ENCODE measurements at places on chromosomes 7 and 10.

DNA sequence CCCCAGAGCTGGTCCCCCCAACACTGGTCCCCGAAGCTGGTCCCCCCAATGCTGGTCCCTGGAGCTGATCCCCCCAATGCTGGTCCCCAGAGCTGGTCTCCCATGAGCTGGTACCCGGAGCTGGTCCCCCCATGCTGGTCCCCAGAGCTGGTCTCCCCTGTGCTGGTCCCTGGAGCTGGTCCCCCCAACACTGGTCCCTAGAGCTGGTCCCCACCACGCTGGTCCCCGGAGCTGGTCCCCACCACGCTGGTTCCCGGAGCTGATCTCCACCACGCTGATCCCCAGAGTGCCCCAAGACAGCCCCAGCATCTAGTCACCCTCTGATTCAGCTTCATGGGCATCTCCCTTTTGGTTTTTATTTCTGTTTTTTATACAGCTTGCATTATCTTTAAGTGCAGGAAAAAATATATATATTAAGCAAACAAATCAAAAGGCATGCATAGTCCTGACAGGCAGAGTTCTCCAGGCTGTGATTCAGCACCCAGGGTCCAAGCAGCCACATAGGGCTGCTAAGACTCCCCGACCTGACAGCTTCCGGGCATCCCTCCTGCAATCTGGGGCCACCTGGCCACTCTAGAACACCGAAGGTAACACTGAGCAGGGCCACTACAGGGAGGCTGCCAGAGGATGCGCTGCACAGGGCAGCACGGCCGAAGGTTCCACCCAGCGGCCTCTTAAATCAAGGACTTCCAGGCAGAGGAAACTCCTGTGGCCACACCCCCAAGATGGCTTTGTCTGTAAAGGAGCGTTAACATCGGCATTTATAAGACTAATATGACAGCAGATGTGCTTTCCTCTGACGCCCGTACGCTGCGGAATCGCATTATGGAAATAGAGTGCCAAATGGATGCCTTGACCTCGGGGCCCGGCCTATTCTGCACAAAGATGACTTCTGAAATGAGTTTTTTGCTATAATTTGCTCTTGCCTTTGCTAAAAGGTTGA is 215.0 kb downstream of the PTPRN2 start:
- DNase-seq: no peak

- no peak for DNase-seq
These were observed 189.6 kb downstream of the DNAJC1 start for GRCh38 chr10:21813946-21814345.

DNA sequence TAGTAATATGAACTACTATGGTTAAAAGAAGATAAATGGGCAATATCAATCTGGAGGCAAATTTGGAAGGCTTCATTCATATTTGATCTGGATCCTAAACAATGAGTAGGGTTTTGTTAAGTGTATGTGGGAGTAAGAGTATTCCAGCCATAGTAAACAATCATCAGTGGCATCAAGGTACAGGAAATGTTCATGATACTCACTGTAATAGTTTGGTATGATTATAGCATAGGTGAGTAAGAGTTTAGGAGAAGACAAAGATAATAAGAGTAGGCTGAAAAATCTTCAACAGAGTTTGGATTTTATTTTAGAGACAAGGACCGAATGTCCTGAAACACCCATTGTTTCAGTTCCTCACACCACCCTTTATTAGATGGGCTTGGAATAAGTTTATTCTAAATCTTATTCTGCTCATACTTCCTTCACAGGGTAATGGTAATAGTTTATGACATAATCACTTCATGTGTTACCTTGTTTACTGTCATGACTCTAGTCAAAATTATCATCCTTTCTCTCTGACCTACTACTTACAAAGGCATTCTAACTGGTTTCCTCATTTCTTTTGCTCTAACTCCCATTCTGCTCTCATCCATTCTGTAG is 38.9 kb downstream of the BRAF start:
- DNase-seq: no peak

- no peak for DNase-seq
These were observed 87.4 kb downstream of the APBB1IP start for GRCh38 chr10:26525586-26525985.

GRCh38 chr7:113431406-113431805 is 313.1 kb upstream of the SMIM30 start:
- DNase-seq: no peak

- no peak for DNase-seq
These were observed 29.0 kb downstream of the ATOH7 start for GRCh38 chr10:68202960-68203353.

- no peak for DNase-seq
These were observed 110.8 kb downstream of the HIBADH start for GRCh38 chr7:27551803-27552400.

DNA sequence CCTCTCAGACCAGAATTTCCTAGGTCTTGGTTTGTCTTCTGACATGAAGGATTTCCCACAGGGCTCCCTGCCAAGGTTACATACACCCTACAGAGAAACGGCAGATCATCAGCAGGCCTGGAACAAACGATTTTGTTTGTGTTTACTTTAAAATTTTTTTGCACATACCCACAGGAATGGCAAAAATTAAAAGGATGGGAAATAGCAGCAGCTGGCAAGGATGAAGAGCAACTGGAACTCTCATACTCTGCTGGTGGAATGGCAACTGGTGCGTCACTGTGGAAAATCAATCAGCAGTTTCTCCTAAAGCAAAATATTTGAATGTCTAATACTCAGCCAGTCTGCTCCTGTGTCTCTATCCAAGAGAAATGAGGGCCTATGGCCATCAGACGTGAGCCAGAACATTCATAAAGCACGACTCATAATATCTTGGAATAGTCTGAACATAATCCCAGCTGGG is 6.5 kb downstream of the BAIAP2L1 start:
- DNase-seq: no peak

GRCh38 chr10:121355161-121355560 is 243.1 kb downstream of the FGFR2 start:
- DNase-seq: no peak

GRCh38 chr10:127882801-127883459 is 9.8 kb downstream of the CLRN3 start:
- no peak for DNase-seq

GRCh38 chr7:158343526-158343925 is 244.1 kb downstream of the PTPRN2 start:
- DNase-seq: no peak

GRCh38 chr10:91875779-91876178 is 33.5 kb downstream of the FGFBP3 start:
- DNase-seq: no peak

GRCh38 chr7:129401228-129401966 is 32.8 kb upstream of the STRIP2 start:
- no peak for DNase-seq

DNA sequence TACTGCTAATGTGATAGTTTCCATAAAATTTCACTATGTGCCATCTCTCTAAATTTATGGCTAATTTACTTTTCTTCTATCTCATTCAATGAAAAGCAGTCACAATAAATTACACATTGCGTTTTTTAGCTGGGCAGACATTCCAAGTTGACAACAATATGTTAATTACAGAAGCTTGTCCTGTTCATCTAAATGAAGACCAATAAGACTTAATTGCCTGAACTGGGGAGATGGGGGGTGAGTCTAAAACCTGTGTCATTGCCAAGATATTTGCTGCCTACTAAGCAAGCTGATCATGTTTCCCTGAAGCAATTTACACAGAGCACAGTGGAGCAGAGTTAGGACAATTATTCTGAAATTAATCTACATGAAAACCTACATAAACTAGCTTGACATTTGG is 89.3 kb upstream of the ADRB1 start:
- no peak for DNase-seq

DNA sequence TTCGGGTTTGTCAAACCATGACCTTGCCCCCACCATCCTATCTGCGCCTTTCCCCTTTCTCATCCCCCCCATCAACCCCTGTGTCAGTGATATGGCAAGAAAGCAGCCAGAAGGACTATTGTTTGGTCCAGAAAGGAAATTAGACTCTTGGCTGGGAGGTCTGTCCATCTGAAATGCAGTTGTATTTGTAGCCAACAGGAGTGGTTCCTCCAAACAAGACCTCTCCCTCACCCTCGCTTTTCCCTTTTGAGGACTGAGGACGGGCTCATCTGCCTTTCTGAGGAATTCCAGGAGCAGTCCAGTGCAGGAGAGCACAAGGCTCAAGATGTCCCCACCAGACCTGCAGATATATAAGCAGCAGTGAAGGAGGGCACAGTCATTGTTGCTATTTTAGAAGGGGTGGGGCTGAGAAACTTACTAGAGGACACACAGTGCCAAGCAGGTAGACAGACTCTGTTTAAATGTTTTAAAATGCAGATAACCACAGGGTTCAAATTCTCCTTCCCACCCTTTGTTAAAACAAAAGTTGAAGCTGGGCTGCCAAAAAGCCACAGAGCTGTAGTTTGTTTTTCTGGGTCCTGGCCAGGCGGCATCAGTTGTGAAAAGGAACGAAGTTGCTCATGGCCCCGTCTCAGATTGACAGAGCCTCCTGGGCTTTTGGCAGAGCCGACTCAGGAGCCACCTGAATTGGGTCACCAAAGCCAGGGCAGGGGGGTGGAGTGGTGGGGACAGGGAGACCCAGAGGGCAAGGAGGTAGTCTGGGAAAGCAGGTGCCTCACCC is 37.3 kb downstream of the CYP17A1 start:
- peak; percentile 27 for DNase-seq

DNA sequence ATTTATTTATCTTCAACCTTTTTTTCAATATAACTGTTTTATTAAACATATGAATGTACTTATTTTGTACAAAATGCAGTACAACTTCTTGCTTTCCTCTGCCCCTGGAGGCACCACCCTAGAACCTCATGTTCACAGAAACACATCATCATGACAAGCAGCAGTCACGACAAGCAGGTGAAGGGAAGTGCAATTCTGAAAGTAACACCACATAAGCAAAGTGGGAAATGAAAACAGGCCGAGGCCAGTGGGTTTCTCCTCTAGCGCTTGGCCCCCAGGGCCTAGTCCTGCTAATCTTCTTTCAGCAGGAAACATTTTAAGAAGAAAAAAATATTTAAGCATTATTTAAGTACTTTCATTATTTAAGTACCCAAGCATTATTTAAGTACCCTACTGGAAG is 598.1 kb downstream of the SH2D4B start:
- DNase-seq: no peak

GRCh38 chr7:12777257-12777656 is 89.8 kb downstream of the ARL4A start:
- DNase-seq: no peak

DNA sequence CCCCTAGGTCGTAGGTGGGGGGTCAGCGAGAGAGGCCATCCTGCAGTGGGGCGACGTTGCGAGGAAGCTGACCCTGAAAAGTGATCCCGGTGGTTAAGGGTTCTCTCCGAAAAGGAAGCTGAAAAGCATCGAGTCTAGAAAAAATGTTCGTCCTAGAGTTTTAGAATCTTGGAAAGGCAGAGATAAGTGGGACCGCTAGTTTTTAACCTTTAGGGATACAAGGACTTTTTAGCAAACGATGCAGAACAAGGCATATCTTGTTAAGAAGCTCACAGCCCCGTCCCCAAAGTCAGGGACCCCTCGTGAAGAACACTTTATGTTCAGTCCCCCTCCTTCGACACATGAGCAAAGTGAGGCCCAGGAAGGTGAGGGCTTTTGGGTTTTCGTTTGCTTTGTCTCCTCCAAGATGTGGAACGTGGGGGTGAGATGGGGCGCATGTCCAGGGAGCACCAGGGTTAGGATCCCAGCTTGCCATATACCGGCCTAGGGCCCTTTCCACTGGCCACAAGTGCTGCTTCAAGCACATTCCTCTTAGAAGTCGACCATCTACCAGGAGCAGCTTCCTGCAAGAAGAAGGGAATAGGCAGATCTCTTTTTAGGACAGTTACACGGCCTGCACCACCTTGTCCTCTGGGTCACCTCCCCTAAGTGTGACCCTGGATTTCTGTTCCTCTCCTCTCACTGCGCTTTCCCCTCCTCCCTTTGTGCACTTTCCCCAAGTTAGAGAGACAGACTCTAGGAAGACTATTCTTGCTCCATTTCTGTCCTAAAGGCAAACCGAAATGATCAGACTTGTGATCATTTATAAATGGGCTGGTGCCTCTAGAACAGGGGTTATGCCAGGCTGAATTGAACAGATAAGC is 969 bp downstream of the SLC35G1 start:
- DNase-seq: no peak

DNA sequence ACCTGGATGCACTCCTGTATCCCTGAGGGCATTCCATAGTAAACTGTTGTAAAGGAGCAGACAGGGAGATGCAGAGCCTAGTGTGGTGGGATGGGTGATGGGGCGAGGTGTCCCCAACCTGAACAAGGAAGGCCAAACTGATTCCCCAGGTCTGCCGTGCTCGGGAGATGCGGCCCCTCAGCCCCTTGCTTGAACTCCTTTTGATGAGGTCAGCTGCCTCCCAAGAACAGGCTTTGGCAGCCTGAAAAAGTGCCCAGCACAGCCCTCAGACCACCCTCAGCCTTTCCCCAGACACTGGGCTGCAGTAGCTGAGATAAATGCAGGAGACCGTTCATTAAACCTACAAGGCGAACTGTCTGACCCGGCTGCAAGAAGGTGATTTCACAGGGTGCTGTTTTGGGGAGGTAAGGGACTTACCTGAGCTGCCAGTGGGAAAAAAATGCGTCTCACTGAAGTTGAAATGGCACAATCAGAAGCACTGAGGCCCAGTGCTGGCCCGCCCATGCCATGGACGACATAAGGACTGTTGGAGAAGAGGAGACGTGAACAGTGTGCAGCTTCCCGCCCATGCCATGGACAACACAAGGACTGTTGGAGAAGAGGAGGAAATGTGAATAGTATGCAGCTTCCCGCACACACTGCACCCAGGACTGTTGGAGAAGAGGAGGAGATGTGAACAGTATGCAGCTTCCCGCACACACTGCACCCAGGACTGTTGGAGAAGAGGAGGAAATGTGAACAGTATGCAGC is 148.4 kb upstream of the FAM20C start:
- DNase-seq: no peak

DNA sequence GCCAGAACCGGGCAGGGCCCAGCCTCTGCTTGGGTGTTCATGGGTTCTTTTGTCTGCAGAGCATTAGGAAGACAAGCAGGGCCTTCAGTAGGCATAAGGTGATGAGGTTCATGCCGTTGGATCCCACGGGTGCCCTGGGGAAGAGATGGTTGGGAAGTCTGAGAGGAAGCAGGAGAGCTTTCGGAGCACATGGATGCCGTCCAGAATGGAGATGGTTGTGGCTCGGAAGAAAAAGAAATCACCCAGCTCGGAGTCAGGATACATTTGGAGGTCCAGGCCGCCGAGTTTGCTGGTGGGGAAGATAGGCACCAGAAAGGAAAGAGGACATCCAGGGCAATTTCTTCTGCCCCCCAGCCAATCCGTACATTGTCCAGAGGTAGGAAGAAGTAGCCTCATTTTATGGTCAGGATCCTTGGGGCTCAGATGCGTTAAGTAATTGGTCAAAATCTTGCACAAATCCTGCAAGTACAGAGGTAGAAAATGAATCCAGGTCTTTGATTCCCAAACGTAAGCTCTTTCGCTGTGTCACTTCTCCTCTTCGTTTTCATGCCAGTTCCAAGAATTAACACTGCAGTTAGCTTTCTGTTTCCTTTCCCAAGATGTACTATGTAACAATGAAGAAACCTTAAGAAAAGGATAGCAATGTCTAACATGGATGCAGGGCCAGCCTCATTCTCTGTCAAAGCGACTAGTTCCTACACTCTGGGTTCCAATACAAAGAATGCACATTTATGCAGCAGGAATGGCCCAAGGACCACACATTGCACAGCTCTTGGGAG is 147.8 kb upstream of the KLF6 start:
- DNase-seq: no peak

Measured in C1 segment of cervical spinal cord (tissue), 14 donors.